NCI-H1417 treated with DMSO at 0.1 percent for 48 hours (cell line): ENCODE measurements at places on chromosomes 11 and 22.

DNA sequence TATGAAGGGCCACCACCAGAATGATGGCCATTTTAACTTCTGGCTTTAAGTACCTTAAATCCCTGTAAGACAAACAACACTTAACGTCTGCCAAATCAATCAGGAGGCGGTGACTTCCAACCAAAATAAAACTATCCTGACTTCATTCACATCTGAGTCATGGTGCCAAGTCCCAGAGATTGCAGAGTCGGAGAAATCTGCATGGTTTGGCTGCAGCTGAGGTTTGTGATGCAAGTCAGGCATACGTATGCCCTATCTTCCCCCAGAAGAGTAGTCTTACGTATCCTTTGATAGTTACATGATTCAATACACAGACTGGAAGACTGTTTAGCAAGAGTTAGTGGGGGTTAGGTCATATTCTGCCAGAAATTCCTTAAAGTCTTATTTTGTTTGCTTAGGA, 1.7 kb upstream of the GAB2 start:
- DNase-seq = no peak

DNA sequence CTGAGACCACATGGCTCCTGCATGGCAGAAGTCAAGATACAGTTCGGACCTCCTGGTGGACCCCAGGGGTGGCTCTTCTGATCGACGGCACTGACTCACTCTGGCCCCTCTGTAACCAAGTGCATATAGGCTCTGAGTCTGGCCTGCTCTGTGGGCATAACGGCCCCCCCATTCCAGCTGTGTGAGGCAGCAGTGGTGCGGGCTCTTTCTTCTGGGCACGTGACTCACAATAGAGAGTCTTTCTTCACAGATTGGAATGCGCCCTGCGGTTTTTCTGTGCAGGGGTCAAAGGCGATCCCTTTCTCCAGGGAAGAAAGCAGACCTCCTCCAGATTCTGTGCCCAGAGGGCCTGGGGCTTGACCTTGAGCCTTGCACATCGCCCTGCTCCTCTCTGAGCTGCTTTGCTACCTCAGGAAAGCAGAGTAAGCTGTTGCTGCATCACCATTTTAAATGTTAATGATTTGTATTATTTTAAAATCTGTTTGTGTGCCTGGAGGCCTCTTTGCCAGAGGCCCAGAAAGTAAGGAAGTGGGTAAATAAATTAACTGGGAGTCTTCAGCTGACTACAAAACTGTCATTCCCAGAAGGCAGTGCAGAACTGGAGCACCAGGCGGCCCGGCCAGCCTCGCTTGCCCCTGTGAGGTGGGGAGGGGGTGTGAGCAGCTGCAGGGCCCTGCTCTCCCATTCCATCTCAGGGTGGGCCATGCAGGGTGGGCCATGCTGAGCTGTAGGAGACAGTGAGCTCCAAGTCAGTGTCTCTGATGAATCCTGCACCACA, 199.0 kb downstream of the GRIK4 start:
- no peak for DNase-seq

DNA sequence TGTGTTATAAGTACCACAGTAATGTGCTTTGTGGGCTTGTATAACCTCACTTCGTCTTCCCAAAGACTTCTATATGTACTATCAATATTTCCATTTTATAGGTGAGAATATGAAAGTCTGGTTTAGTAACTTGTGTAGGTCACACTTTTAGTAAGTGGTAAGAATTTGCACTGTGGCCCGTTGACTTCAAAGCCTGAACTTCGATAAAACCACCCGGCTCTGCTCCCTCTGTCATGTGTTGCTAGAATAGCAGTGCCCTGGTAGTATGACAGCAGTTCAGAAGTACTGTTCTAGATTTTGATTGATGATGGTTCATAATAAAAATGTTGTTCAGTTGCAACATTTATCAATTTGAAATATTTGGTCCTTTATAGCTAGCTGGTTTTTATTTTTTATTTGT, 110.2 kb upstream of the SORL1-AS1 start:
- DNase-seq = no peak

DNA sequence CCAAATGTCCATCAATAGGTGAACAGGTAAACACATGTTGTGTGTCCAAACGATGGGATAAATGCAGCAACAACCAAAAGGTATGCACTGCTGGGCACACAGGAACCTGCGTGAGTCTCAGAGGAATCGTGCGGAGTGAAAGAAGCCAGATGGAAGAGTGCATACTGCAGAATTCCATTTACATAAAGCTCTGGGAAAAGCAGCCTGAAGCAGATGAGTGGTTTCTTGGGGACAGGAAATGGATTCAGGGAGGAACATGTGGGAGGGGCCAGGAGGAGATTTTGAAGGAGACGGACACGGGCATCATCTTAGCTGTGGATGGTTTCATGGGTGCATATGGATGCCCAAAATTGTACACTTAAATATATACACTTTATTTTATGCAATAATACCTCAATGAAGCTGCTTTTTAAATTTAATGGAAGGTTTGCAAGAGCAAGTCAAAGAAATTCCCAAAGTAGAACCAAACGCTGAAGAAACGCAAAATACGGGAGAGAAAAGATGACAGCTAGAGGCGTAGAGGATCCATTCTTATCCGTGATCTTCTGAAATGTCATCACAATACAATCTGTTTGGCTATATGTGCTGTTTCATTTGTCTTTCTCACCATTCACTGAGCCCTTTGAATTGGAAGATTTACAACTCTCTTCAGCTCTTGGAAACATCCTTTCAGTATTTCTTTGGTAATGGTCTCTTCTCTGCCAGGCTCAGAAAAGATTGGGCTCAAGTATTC, 24.5 kb downstream of the ST14 start:
- no peak for DNase-seq

DNA sequence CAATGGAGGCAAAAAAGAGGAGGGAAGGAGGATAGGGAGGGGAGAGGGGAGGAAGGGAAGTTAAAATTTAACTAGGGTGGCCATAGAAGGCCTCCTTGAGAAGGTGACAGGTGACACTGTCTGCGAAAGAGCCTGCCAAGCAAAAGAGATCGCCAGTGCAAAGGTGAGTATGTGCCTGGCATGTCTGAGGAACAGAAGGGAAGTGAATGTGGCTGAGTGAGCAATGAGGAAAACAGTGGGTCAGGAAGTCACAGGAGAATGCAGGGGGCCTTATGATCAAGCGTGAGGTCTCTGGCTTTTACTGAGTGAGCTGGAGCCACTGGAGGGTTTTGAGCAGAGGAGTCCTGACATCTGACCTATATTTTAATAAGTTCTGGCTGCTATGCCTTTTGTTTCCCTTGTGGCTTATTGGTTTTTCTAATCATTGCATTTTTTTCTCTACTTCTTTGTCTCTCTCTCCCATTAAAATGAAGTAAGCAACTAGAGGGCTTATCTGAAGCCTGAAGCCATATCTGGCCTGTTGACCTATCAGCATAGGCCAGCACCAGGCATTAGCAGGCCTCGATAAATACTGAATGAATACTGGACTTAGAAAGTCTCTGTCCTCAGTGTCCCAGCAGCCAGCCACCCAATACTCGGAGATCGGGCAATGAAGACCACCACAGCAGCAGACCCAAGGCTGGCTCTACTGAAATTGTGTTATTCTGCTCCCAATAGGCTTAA, 5.6 kb downstream of the AP1B1 start:
- no peak for DNase-seq

DNA sequence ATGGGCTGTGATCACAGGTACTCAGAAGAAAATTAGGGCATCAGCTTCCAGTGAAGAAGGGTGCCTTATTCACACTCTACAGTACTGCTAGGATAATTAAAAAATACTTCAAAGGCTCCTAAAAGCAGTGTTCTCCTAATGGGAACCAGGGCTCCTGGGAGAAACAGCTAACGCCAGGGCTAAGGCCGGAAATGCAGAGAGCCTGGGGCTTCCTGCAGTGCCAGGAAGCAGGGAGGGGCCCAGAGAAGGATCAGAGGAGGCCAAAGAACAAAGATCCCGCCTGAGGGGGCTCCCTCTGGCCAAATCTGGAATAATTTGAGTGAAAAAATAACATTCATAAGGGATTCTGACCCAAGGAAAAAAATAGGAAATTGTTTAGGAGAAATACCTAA, 27.5 kb downstream of the TOLLIP start:
- DNase-seq = no peak

GRCh38 chr11:69359735-69360480, 66.0 kb downstream of the MYEOV start:
- DNase-seq = no peak

- no peak for DNase-seq
Observed at GRCh38 chr11:119421941-119422808, 797 bp downstream of the THY1 start.

GRCh38 chr22:42693055-42693762, 27.5 kb downstream of the A4GALT start:
- no peak for DNase-seq

GRCh38 chr11:130679247-130679646, 230.8 kb downstream of the ADAMTS15 start:
- DNase-seq = no peak

- no peak for DNase-seq
Observed at GRCh38 chr22:25741692-25742626, at the start of gene MYO18B. MYO18B (plus strand) TSS chr22:25742188; CDS start chr22:25761093, 18,905 bp downstream.
